Type B pancreatic cell (in vitro differentiated cells): ENCODE measurements at places on chromosomes 13 and 19. TPM values are rescaled to one million over a fixed set of nuclear protein-coding genes. Genes with fewer than 3 reads are reported as not detected.

- DNase-seq, result no peak
Measured at GRCh38 chr13:72469906-72470305, 257.5 kb downstream of the MZT1 start.

The PCDH17 gene
- 12.1 and 16.6 TPM in 2 replicates for total RNA-seq

The PRR20B gene
- total RNA-seq, result not detected in 2 replicates

DNA sequence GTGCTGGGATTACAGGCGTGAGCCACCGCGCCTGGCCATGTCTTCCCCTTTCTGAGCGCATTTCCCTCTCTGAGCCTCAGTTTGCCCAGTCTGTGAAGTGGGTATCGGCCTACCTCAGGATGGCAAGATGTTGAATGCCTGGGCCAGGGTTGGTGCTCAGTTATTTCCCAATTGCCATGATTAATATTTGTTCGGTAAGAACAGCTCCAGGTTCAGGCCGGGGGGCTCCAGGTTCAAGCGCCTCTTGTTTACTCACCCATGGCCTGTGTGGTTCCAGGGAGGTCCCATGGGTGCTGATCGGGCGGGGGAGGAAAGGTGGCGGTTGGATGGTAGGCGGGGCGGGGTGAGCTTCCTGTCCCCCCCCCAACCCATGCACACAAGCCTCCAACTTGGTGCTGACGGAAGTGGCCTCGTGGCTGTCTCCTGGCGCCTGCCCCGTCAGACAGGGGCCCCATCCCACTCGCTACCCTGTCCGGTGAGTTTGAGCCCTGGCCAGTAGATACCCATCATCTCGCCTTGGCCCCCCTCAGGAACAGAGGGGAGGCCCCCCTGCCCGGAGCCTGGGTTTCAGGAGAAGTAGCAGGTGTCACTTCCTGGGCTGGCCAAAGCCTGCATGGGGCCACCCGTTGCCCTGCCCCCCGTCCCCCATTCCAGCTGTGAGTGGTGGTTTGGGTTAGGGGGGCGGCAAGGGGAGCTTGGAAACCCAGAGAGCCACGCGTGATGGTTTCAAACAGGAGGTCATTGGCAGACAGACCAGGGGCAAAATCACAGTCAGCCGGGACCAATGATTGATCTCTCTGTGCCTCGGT is at the start of gene FCHO1:
TSS of gene FCHO1 (plus strand) at position 375 of the 809 bp plus-strand sequence. CDS start 3,688 bp downstream, outside the sequence.
- DNase-seq, result no peak

The RASAL3 gene
- total RNA-seq, result not detected in 2 replicates

GRCh38 chr13:89380101-89380500 is 1708.9 kb downstream of the SLITRK5 start:
- no peak for DNase-seq

DNA sequence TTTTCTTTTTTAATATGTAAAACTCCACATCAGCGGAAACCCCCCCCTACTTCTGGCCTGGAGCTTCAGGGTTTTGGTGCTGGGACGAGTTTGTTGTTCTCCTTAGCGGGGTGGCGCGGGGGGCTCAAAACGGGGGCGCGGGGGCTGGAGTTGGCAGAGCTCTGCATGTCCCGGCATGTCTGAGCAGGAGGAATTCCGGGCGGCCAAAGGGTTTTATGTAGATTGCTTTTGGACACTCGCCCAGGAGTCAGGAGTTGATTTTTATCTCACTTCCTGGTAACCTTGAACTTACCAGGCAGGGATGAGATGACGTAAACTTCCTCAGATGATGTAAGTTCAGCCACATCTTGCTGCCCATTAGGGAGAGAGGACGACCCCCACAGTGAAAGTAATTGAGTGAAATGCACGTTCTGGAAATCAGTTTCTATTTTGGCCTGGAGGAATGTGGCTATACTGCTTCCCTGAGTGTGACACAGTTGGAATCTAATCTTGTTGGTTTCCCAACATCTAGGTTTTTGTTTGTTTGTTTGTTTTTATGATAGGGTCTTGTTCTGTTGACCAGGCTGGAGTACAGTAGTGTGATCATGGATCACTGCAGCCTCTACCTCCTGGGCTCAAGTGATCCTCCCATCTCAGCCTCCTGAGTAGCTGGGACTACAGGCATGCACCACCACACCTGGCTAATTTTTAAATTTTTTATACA is 21.0 kb upstream of the GDF15 start:
- no peak for DNase-seq

DNA sequence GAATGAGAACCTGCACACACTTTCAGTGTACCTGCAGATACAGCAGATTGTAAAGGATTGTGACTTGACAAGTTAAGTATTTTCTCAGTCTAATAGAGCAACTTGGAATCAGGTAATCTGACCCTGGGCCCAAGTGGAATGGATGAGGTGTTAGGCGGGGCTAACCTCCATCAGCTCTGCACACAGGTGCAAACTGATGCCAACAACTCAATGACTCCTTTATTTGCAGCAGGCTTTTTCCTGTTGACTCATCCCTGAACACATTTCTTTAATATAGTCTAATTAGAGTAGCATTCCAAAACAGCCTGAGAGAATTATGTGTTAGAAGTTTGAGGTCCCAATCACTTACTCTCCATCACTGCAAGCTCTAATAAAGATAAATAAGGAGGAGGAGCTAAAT is 48.8 kb downstream of the TPT1 start:
- DNase-seq, result peak; percentile 7

GRCh38 chr19:54662730-54663129 is at the start of gene LILRB4:
TSS of gene LILRB4 (plus strand) at chr19:54662985. CDS start at chr19:54663034, 49 bp downstream.
- no peak for DNase-seq

The ZFP14 gene
- total RNA-seq, result 7.6 and 10.9 TPM in 2 replicates

GRCh38 chr19:30870876-30871275 is 478.4 kb downstream of the TSHZ3 start:
- DNase-seq, result no peak

The TNFSF9 gene
- total RNA-seq, result 1.3 and 3.4 TPM in 2 replicates

The LYPD3 gene
- total RNA-seq, result 13.3 and 66.4 TPM in 2 replicates

- DNase-seq, result no peak
Measured at GRCh38 chr19:54449701-54450069, 686 bp downstream of the LENG8 start.

- no peak for DNase-seq
Measured at GRCh38 chr19:3285647-3286176, 61.3 kb downstream of the CELF5 start.

- DNase-seq, result no peak
Measured at GRCh38 chr19:3669947-3670795, 30.1 kb downstream of the PIP5K1C start.

GRCh38 chr19:4636151-4636717 is 3.1 kb upstream of the TNFAIP8L1 start:
- DNase-seq, result peak; percentile 86

DNA sequence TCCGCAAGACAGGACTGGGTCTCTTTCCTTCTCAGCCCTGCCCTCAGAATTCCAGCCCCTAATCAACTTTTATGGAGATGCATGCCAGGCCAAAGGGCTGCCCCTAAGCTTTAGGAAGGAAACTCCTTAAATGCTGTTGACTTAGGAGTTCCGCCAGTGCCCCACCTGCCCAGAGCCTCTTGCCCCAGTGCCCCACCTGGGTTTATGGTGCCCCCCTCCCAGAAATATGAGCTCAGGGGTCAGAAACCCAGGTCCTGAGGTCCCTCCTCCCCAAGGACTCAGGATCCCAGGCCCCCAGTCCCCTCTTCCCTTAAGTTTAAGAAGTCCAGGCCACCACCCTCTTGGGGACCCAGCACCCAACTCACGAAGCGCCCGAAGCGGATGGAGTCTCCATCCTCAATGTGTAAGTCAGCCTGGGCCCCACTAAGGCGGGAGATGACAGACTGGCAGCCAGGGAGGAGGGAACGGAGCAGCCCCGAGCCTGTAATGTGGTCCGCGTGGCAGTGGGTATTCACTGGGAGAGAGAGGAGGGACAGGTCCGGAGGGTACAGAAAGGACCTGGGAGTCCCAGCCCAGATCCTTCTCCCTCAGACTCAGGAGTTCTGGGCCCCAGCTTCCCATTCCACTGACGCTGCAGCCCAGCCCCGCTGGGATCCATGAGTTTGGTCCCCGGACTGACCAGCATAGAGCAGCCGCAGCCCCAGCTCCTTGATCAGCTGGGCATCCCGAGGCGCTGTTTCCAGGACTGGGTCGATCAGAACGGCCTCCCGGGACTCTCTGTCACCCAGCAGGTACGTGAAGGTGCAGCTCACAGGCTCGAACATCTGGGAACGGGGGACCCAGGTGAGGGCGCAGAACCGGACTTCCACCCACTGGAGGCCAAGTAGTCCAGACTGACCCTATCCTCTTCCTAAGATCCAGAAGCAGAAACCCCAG is 897 bp downstream of the ETHE1 start:
- no peak for DNase-seq

The TMEM145 gene
- total RNA-seq, result 0.88 and 3.6 TPM in 2 replicates

DNA sequence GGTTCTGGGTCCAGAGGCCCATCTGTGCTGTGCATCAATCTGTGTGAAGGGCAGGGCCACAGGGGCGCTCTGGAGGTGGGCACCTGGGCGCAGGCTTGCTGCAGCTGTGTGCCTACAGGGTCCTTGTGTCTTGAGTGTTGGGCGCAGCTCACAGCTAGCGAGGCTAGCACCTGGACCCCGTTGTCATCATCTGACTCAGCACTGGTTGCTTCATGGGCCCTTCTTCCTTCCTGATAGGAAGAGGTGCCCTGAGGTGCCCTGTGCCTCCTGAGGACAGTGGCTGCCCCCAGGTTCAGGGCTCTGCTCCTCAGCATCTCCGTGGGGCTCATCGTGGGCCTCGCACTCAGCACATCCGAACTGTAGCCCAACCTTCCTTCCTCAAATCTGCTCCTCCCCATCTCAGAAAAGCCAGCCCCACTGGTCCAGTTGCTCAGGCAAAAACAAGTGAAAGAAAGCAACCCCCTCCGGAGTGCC is 54.8 kb downstream of the GATAD2A start:
- no peak for DNase-seq

The ZNF493 gene
- total RNA-seq, result 27.9 and 33.0 TPM in 2 replicates

DNA sequence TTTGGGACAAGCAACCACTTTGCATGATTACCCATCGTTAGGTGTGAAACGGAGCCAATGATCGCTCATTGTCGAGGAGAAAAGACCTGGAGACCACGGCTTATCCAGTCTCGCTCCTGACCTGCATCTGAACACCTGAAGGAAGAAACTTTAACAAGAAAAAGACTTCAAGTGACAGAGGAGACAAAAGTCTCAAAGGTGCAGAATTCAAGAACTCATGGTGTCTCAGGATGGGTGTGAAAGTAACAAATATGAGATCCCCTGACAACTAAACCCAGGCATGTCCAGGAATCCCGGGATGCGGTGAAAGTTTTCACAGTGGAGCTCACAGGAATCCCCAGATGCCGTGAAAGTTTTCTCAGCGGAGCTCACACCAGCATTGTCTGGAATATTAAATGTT is 6.3 kb upstream of the ATP11A start:
- DNase-seq, result peak; percentile 8

The LRRC63 gene
- 0.24 and 0.29 TPM in 2 replicates for total RNA-seq

GRCh38 chr19:15316498-15316897 is 15.8 kb downstream of the BRD4 start:
- no peak for DNase-seq

- no peak for DNase-seq
Measured at GRCh38 chr13:71219698-71220415, 647.1 kb downstream of the DACH1 start.

The CYP4F11 gene
- total RNA-seq, result not detected in 2 replicates

The WDR62 gene
- total RNA-seq, result 3.3 and 12.5 TPM in 2 replicates
